ENCODE measurements at places on chromosomes 11 and 22.

DNA sequence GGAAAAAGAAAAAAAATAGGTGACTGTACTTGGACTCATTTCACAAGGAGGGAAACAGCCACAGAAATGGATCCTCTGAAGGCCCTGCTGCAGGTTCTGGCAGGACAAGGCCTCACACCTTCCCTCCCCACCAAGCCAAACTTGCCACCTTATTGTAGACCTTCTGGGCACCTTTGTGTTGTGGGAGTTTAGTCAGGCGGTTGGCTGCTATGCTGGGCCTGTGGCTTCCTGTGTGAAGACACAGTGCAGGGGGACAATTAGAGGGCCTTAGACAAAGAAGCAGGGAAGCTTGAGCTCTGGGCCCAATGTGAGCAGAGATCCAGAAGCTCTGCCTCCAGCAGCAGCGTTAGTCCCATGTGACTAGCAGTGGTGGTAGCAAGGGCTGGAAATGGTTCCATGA is 4.2 kb downstream of the RAB1B start:
- DNase-seq = no peak

DNA sequence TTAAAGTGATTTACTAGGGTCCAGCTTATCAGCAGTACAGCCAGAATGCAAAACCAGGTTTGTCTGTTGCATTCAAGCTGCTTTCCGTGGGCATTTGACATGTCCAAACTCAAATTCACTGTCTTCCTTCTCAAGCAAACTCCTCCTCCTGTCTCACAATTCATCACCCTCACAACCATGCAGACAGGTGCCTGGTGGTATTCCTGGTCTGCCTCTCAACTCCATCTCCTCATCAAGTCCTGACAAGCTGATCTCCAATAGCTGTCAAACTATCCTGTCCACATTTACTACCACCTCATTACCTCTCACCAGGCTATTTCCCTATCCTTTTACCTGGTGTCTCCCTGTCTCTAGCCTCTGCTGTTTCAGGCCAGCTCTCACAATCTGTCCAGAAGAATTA is 49.1 kb upstream of the LYVE1 start:
- no peak for DNase-seq

DNA sequence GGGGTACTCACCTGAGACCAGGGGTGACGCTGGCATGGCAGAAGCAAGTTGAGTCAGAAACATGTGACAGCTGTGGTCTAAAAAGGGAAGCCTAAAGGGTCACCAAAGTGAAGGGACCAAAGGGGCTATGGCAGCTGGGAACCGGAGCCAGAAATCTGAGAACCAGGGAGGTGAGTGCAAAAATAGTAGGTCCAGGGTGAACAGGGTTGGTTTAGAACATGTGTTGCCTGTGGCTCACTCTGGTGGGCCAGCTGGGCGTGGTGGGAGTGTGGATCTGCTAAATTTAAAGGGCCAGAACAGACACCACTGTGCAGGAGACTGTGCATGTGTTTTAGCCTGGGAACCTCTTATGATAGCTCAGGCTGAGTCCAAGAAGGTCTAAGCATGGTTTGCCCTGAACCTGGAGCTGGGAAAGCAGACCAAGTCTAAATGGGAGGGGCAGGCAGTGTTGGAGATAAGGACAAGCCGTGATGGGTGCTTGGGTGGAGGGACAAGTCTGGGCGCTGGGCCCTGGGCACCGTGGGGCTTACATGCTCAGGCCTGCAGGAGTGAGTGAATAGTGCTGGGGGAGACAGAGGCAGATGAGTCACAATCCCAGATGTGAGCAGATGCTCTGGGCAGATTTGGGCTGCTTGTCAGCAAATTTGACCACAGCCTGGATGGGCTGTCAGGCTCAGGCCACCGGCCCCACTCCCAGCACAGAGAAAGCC is 41.4 kb upstream of the ZBED5 start:
- no peak for DNase-seq

- no peak for DNase-seq
Measured at GRCh38 chr11:12554122-12554521, 120.1 kb upstream of the TEAD1 start.

DNA sequence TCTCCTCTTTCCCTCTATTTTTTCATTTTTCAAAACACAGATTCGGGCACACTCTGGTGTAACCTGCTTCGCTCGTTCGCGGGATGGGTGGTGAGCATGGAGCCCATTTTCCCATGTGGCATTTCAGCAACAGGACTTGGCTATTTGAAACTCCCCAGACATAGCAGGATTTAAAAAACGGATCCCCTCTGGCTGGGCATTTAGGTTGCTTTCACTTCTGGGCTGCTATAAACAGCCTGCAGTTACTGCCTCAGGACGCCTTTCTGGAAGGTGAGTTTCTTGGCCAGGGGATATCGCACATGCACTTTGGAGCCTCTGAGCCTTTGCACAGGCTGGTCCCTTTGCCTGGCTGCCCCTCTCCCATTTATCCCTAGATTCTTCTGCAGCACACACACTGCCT is 2.8 kb upstream of the MPPED1 start:
- DNase-seq = no peak

GRCh38 chr22:48744283-48744641 is 1083.4 kb downstream of the BRD1 start:
- no peak for DNase-seq

- DNase-seq = no peak
Measured at GRCh38 chr11:75380716-75381420, 18.4 kb upstream of the RPS3 start.

GRCh38 chr11:130246738-130247137 is 68.0 kb downstream of the ZBTB44 start:
- DNase-seq = no peak

DNA sequence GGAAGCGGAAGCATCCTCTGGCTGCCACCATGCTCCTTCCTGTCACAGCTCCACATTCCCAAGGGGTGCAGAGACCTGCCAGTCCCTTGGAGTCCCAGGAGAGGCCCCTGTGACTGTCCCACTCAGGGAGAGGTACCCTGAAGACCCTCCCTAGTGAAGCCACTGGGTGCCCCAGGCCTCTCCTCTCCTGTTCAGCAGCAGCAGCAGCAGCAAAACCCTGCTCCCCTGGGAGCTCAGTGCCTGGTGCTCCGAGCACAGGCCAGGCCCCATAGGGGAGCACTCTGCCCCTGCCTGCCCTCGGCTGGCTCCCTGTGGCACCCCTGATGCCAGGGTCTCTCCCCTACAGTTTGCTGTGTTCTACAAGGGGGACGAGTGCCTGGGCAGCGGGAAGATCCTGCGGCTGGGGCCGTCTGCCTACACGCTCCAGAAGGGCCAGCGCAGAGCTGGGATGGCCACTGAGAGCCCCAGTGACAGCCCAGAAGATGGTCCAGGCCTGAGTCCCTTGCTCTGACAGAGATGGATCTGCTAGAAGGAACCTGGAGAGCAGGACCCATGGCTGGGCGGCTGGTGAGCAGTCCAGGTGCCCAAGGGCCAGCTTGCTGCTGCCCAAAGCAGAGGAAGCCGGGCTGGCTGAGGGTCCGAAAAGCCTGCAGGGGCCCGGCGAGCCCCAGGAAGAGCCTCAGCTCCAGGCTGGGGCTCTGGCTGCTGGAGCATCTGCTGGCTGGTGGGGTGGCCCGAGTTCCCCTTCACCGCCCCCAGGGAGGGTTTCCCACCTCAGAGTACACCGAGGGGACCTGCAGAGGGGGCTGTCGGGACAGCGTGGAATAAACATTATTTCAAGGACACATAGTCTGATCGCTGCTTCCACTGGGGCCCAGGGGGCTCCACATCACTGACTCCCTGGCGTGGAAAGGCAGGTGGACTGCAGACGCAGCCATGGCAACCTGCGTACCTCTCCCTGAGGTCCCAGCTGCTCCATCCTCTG is 21.3 kb downstream of the TRMU start:
- DNase-seq = no peak

- no peak for DNase-seq
Measured at GRCh38 chr11:47185305-47186075, 744 bp downstream of the PACSIN3 start.

DNA sequence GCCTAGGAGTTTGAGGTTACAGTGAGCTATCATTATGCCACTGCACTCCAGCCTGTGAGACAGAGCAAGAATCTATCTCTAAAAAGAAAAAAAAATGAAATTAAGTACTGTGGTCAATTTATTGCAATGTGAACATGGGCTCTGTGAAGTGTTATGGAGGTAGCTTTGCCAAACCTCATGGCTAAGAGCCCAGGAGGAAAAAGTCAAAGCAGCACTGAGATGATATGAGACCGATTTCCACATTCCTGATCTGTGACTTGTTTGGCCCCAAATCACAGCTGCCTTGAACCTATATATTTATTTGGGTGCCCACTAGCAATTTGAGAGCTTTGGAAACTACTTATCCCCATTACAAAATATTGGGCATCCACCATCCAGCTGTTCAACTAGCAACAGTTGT is 29.8 kb upstream of the TMEM135 start:
- no peak for DNase-seq

GRCh38 chr11:2077061-2077802 is 62.0 kb downstream of the IGF2 start:
- no peak for DNase-seq

DNA sequence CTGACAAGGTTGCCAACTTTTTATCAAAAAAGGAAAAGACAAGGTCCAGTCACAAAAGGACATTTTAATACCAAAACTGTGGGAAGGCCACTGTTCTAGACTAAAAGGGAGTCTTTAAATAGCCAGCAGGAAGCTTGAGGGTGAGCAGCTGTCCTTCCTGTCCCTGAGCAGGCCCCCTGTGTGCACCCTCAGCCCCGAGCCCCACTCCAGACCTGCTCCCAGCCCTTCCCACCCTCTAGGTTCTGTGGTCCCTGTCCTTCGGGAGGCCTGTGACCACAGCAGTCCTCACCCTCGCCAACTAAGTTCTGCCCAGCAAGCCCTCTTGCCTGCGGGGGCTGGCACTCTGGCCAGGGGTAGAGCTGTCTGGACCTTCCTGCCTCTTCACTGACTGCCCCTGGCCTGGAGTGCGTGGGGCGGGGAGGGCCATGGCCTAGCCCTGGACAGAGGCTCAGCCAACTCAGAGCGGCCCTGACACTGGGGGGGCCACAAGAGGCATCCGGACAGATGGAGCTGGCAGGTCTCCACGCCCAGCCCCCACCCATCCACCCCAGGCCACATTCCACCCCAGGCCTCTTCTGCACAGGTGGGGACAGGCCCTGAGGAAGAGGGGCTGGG is 1.6 kb upstream of the PLXNB2 start:
- DNase-seq = no peak

GRCh38 chr11:124669193-124669592 is 4.3 kb downstream of the SIAE start:
- peak; percentile 33 for DNase-seq

- DNase-seq = peak; percentile 41
Measured at GRCh38 chr11:69670158-69670845, 4.9 kb downstream of the LTO1 start.

- DNase-seq = no peak
Measured at GRCh38 chr11:98895936-98896335, 124.8 kb upstream of the CNTN5 start.

DNA sequence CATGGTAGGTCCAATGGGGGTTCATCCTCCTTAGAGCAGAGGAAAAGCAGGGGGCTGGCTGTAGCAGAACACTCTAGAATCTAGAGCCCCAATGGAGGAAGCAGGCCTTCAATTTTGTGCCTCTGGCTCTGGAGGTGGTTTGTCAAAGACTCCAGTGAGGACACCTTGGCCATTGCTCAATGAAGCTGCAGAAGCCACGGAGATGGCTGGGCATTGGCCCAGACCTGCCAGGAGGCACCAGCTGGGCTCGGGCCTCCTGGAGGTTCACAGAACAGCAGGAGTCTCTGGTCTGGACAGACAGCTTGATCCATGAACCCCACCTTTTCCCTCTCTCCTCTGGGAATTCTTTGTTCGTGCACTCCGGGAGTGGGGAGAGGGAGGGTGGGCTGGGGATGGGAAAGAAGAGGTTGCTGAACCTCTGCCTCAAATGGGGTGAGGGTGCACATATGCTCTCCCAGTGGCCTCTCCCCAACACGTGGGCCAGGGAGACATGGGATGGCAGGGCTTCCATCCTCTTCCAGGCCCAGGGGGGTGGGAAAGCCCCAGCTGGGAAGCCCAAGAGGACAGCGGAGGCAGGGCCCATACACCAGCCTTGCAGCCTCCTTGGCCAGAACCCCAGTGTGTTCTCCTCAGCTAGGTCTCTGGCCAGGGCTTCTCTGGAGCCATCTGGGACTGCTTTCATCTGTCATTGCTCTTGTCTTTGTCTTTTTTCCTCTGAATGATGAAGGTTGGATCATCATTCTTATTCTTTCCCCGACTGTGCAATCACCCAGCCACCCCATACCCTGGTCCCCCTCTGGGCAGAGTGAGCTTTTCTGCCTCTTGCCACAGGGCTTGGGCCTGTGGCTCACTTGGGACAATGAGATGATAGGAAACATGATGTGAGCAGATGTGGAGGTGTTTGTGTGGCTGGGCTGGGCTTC is 1019.4 kb downstream of the BRD1 start:
- DNase-seq = no peak

DNA sequence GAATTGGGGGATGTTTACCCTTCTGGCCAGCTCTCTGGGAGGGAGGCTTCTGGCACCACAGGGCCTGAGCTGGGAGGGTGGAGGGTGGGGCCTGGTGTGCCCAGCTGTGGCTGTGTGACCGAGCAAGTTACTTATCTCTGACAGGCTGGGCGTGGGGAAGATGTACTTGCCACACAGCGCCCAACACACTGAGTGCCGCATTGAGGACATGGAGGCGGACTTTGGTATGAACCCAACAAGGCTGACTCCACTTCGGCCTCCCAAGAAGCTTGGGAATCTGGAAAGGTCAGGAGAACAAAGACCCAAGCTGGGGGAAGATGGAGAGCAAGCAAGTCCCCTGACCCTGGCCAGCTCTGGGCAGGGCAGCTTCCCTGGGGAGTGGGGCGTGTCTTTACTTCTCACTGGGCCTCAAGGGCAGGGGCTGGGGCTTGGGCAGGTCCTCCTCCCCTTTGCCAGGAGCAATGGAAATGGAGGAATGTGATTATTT is 2.4 kb upstream of the MGAT3 start:
- DNase-seq = no peak

DNA sequence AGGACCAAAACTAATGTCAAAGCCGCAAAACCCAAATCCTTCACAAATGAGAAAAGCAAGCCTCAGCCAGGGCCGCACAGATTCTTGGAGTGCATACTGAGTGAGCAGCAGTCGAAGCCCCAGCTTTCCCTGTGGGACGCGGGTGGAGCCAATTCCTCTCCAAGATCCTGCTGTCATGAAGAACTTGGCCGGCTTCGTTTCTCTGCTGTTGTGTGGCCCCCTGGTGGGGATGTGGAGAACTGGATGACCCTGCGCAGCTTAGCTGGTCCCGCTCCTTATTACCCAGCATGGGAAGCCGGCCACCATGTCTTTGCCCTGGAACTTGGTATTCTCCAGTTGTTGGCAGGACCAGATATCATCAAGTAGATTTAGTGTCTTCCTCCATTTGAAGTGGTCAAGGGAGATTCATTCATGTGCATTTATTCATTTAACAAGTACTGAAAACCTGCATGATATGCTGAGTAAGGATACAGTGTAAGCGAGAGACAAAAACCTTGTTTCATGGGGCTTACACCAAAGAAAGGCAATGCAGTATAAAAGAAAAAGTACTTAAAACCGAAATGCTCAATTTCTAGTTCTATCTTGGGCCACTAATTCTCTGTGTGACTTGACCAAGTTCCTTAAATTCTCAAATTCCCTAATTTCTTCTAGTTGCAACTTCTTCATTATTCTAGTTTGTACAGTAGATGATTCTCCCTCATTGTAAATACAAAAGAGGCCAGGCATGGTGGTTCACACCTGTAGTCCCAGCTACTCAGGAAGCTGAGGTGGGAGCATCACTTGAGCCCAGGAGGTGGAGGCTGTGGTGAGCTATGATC is 56.7 kb upstream of the CRTAM start:
- DNase-seq = peak; percentile 49

Measured in T follicular helper cell (primary cell).